ENCODE measurements at places on chromosomes 4 and X.

- no peak for DNase-seq
Observed at GRCh38 chr4:185735866-185736400, 76.1 kb downstream of the SORBS2 start.

- DNase-seq, result no peak
Observed at GRCh38 chrX:84453351-84454246, 48.7 kb downstream of the HDX start.

- no peak for DNase-seq
Observed at GRCh38 chrX:49282647-49283011, 13.0 kb downstream of the PPP1R3F start.

DNA sequence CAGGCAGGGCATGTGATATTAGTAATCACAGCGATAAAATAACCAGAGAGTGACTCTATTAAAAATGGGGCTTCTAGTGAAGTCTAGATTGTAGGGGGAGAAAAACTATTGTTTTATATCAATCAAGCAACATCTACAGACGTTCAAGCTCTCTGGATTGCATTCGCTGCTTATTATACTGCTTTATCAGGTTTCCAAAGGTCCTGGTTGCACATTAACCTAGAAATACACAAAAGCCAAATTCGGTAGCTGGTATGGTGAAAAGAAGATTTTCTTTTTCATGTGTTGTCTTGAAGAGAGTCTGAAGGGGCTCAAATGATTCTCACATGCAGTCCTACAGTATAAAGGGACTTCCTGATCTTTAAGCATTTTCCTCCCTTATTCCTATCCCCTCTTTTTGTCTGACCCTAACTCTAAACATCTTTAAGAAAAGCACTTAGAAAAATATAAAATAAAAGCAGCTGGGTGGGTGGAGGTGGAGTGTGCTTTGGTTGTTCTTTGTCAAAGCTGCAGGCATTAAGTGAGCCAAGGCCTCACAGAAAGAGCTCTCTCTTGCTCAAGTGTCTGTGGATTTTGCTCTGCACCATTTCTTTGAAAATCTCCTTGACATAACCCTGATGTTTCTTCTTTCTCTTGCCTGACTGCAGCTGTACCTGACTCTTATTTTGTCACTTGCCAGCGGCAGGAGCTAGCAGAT is 46.1 kb downstream of the MID1IP1 start:
- DNase-seq, result no peak

DNA sequence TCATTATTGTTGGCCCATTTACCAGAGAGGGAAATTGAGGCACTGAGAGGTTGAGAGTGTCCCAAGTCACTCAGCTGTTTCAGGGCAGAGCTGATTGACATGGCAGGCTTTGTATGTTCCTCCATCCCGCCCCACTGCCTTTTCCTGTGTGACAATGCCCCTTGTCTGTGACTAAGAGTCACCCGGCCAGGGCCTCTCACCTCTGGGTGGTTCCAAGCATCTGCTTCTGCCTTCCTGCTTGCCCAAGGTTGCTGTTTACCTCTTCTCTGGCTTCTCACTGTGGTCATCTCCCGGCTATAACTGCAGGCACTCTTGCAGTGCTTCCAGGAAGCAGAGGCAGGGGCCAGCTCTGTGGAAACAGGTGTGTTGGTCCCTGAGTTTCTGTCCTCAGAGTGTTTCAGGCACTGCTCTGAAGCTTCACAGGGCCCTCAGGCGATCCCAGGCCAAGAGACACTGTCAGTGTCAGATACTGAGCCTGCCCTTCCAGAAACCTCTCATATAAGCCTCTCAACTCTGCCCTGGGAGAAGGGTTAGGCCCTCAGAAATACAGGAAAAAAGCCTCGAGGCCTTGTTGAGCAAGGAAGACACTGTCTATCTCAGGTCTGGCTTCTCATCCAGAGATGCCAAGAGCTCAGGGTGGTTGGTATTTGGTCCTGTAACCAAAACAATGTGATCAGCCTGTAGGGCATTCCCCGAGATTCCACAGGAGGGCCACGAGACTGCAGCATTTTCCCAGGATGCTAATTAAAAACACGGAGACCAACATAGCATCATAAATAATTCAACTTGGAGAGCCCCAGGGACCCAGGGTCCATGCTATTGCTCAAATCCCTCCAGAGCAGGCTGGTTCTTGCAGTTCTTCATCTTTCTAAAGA is 42.0 kb upstream of the PROM1 start:
- no peak for DNase-seq

DNA sequence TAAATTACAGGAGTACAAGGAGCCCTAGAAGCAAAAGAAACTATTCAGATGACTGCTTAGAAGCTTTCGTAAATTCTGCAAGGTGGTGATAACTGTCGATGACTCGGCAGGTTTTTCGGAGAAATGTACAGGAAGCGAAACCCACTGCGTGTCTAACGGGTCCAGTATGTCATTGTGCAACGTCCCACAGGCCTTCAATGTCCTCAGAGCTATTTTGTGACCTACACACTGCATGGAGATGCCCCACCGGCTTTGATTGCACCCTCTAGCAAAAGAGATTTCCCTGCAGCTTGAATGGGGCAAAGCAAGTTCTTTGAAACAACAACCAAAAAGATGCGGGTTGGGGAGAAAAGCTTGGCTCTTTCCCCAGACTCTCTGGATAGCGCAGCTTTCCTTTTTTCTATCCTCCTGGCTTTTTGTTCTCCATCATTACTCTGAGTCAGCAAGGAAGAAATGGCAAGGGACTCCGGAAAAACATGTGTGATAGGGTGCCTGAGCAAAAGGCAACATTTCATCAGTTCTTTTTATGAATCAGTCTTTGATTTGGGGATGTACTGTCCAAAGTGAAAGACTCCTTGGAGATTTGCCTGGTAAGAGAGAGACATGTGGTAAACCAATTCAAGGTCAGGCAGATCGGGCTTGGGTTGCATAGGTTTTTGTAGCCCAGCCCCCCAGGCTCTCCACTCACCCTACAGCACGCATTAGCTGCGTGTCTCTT is 112.0 kb upstream of the TBL1X start:
- DNase-seq, result no peak

DNA sequence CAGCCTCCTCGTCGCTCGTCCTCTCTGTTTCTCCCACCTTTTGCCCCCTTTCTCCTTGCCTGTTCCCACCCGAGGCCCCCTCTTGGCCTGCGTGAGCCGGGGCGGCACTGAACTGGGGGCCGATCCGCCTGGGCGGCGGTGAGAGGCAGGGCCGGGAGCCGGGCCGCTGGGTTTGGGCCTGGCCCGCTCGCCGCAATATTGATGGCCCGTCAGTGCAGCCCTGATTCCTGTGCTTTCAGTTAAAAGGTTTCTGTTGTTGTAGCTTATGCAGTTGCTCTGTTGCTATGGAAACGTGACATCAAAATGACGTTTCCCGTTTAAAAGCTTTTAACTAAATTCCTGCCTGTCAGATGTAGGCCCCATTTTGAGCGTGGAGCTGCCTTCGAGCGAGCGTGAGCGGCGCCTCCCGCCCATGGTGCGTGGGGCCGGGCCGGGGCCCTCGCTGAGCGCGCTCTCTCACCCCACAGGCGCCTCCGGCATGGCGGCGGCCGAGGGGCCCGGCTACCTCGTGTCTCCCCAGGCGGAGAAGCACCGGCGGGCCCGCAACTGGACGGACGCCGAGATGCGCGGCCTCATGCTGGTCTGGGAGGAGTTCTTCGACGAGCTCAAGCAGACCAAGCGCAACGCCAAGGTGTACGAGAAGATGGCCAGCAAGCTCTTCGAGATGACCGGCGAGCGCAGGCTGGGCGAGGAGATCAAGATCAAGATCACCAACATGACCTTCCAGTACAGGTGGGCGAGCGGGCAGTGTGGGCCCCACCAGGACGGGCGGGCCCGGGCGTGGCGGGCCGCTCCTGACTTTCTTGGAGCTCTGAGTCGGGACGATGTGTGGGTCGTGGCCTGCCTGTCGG is at the start of gene MSANTD1:
MSANTD1 (plus strand) TSS at position 349 of the 851 bp plus-strand sequence; CDS start at position 413, 64 bp downstream.
- DNase-seq, result peak; percentile 22

GRCh38 chr4:153733751-153734448 is 25.9 kb downstream of the RNF175 start:
- DNase-seq, result no peak

GRCh38 chr4:83618431-83618830 is 82.5 kb downstream of the GPAT3 start:
- peak; percentile 70 for DNase-seq

- DNase-seq, result no peak
Observed at GRCh38 chrX:8147226-8147625, 23.8 kb downstream of the VCX2 start.

GRCh38 chr4:153204728-153205648 is 745 bp downstream of the TRIM2 start:
- no peak for DNase-seq

GRCh38 chrX:134502686-134503085 is 42.7 kb downstream of the HPRT1 start:
- DNase-seq, result no peak

GRCh38 chrX:110052303-110052702 is 49.4 kb downstream of the TMEM164 start:
- DNase-seq, result no peak

GRCh38 chr4:81635739-81636138 is 164.0 kb upstream of the RASGEF1B start:
- no peak for DNase-seq

DNA sequence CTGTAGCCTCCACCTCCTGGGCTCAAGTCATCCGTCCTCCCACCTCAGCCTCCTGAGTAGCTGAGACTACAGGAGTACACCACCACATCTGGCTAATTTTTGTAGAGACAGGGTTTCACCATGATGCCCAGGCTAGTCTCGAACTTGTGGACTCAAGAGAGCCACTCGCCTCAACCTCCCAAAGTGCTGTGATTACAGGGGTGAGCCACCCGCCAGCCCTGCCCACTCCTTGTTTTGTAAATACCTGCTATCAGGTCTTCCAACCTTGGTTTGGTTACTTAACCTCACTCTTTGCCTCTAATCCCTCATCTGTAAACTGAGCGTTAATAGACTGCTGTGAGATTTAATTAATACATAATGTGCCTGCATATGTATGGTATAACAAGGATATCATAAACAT is 803 bp downstream of the CNGA1 start:
- no peak for DNase-seq

- no peak for DNase-seq
Observed at GRCh38 chrX:17549107-17549651, 174.2 kb downstream of the NHS start.

GRCh38 chr4:81627590-81627989 is 155.9 kb upstream of the RASGEF1B start:
- DNase-seq, result no peak

GRCh38 chr4:76822303-76822702 is 75.6 kb downstream of the SOWAHB start:
- no peak for DNase-seq

DNA sequence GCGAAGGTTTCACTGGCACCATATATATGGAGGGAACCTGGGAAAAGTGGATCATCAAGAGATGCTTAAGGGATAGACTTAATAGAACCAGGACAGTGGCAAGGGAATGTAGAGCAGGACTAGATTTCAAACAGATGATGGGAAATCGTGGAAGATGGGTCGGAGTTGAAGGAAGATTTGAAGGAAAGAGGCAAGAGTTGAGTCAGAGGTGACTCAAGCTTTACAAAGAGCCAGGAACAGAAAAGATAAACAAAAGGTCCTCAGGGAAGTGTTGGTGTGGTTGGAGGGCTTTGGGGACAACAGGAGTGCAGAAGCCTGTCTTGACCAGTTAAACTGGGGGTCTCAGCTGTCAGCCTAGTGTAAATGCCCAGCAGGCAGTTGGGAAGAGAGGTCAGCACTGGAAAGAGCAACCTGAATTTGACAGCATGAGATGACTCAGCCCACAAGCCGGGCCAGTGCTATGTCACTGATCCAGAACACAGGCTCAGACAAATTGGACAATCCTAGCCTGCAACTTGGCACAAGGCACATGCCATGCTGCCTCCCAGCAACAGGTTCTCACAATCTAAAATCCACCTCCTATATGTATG is 230.5 kb downstream of the IDS start:
- DNase-seq, result no peak

GRCh38 chr4:4848540-4848939 is 10.9 kb upstream of the MSX1 start:
- DNase-seq, result no peak

All from dermis microvascular lymphatic vessel endothelial cell (primary cell).